ENCODE measurements at places on chromosomes 1 and 21.

DNA sequence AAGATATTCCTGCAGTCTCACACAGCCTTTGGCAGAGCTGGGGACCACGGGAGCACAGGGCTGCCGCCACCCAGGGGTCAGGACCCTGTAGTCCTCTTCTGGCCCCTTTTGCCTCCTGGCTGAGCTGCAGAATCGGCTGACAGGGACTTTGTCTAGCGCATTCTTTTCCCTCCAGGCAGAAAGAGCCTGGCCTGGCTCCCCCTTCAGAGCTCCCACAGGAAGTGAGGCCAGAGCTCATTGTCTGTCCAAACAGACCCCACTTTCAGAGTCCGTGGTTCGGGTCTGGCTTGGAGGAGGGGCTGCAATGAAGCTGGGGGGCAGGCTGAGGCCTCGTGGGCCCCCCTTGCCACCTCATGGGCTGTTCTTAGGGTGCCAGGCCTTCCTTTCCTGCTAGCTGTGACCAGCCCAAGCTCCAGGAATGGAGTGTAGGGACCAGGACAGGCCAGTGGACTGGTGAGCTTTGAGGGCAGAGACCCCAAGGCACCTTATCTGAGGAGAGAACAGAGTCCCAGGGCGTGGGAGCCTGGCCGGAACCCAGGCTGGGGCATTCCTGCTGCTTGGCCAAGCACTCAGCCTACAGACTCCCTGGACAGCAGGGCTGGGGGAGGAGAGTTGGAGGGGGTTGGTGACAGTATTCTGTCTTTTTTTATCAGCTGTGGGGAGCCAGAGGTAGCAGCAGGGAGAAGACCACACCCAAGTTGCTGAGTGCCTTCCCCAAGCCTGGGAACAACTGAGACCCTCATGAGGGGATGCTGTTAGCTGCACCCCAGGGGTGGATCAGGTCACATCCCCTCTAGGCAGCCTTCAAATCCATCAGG, 4.7 kb downstream of the CELSR2 start:
- DNase-seq, result no peak

GRCh38 chr1:182771187-182771984, 18.2 kb upstream of the NPL start:
- no peak for DNase-seq

DNA sequence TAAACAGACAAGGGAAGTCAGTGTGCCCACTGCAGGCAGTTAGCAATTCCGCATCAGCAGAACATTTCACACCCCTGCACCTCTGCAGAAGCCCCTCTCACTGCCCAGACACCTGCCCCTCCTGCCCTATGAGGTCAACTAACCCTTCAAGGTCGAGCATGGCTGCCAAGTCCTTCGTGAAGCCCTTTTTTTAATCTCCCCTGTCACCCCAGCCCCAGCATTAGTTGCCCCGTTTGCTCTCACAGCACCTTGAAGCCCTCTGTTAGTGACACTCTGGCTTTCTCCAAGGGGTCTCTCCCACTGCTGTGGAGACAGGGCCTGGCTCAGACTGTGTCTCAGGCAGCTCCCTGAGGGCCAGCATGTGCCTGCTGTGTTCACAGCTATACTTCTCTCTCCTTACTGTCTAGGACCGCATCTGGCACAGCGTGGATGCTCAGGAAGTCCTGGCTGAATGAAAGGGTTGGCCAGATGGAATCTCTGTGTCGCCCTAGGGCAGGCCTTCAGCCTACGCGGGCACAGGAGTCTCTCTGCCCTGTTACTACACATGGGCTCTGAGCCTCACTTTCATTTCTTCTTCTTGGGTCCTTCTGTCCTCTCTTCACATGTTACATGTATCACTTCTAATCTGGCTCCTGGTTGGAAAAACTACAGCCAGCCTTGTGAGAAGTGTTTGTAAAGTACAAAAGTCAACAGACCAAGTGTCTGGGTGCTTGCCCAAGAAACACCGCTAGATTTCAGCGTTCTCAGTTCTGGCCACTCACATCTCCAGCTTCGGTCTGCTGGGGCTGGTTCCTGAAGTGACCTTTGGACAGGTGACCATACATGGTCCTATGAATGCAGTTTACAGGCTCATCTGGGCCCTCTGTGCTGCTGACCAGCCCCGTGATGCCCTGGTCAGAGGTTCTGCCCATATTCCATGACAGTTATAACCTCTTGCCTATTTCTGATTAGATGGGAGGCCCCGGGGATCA, 19.7 kb downstream of the SLC2A1 start:
- no peak for DNase-seq

DNA sequence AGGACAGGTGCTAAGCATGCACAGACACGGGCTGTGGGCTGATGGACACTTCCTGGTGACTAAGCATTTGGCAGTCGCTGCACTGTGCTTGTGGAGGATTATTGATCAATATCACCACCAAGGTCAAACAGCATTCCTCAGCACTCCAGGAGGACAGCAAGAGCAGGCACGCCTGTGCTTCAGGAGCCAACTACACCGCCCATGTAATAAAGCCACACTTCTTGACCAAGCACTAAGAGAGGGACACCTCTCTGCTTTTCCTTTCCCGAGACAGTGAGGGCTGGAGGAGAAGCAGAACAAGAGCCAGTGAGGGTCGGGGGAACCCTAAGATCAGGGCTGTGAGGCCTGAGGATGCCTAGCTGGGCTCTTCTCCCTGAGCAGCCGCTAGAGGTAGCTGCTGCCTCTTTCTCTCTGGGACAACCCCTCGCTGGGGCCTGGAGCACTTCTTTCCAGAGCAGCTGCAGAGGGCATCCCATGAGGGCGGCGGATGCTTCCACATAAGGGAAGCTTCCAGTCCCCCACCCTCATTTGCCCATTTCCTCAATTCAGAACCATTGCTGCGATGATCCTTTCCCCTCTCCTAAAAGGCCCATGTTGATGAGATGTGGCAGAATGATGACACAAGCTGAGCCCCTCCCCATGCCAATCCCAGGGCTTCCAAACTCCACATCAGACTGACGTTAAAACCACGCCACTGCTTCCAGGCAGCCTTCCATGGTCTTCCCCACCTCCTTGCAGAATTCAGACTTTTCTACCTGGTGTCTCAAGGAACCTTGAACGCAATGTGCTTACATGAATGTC, 19.1 kb downstream of the RAB7B start:
- no peak for DNase-seq

DNA sequence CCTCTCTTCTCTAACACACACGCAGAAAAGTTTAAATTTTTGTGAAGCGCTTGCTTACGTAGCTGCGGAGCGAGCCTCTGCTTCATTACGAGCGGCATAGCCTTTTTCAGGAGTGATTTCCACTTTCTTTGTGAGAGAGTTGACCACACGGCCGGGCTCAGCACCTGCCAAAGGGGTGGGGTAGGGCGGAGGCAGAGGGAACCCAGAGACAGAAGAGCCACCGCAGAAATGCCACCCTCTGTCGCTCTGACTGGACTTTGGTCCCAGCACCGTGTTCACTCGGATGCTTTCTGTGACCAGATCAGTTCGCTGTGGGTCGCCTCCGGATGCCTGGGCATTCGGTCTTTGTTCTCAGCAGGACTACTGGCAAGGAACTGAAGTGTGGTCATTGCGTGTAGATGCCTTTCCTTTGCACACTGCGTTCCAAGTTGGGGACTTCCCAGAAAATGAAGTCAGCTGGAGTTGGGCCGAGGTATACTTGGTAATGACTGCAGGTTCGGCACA, 883 bp downstream of the CHODL start:
- DNase-seq, result no peak

GRCh38 chr1:232462213-232462612, 167.7 kb downstream of the SIPA1L2 start:
- no peak for DNase-seq

DNA sequence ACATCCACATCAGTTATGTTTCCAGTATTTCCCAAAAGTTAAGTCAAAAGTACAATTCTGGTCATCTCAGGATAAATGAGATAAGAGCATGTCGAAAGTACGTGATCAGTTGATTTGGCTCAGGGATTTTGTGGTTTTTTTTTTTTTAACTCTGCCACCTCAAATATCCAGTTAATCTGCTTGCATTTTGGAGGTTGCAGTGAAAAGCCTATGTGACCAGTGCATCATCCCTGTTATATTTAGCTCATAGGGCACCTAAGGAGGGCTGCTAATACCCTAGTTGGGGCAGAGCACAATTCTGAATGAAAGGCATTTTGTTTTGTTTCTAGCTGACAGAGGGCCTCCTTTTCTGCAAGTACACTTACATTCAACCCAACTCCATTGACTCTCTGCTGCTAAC, 31.7 kb upstream of the RGS16 start:
- no peak for DNase-seq

GRCh38 chr1:193070386-193070753, 11.0 kb downstream of the RO60 start:
- DNase-seq, result no peak

GRCh38 chr1:225319871-225320270, 108.0 kb downstream of the LBR start:
- DNase-seq, result no peak

- DNase-seq, result no peak
Observed at GRCh38 chr1:29544406-29544805, 308.1 kb downstream of the PTPRU start.

GRCh38 chr1:184624051-184624450, 130.6 kb downstream of the EDEM3 start:
- no peak for DNase-seq

GRCh38 chr1:231829332-231829731, 202.7 kb downstream of the DISC1 start:
- DNase-seq, result no peak

GRCh38 chr1:78385744-78386462, 104.9 kb upstream of the PTGFR start:
- no peak for DNase-seq

- no peak for DNase-seq
Observed at GRCh38 chr1:88662723-88663122, 21.4 kb upstream of the PKN2 start.

GRCh38 chr21:43835861-43836260, 29.2 kb upstream of the AGPAT3 start:
- DNase-seq, result no peak

All from stimulated activated CD8-positive, alpha-beta memory T cell treated with anti-CD3 and anti-CD28 coated beads, Interleukin-4, amount 100 ng/mL, for 1 hour (primary cell).